ENCODE measurements at places on chromosomes 5 and 9. TPM values are rescaled to one million over a fixed set of nuclear protein-coding genes. Genes with fewer than 3 reads are reported as not detected.

The FOXI1 gene
- total RNA-seq, result not detected

The PCDHB11 gene
- 0.25 TPM for total RNA-seq

The FXN gene
- 6.3 TPM for total RNA-seq

The ABL1 gene
- 33.0 TPM for total RNA-seq

The SLC36A2 gene
- total RNA-seq, result not detected

The STPG3 gene
- total RNA-seq, result not detected

The EPB41L4B gene
- total RNA-seq, result 4.7 TPM

The MYMK gene
- not detected for total RNA-seq

The CRHBP gene
- total RNA-seq, result not detected

The RNF183 gene
- total RNA-seq, result not detected

The STKLD1 gene
- not detected for total RNA-seq

- DNase-seq, result no peak
These were observed 51.5 kb downstream of the WNK2 start for GRCh38 chr9:93235300-93235960.

DNA sequence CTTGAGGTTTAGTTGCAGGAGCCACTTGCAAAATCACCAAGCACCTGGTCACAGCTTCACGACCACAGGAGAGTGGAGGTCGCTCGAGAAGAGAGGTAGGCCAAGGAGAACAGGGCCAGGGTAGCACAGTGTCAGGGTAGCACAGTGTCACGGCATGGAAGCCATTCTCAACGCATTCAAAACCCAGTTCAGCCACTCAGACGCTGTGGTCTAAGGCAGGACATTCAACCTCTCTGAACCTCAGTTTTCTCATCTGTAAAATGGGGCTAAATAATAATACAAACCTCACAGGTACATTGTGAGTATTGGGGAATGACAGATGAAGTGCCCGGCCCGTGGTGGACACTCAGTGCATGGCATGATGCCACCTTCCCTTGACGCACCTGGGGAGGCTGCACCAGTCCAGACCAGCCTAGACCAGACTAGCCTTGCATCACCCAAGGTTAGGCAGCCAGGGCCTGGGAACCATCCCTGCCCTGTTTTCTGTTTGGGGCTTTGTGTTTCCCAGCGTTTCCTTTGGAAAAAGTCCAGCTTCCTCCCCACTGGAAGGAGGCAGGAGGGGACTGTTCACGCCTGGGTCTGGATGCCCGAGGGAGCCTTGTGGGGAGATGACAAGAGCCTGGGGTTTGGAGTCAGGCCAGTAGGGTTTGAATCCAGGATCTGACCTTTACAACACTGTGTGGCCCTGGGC lies 7.8 kb upstream of the LMX1B start:
- peak; percentile 60 for DNase-seq

DNA sequence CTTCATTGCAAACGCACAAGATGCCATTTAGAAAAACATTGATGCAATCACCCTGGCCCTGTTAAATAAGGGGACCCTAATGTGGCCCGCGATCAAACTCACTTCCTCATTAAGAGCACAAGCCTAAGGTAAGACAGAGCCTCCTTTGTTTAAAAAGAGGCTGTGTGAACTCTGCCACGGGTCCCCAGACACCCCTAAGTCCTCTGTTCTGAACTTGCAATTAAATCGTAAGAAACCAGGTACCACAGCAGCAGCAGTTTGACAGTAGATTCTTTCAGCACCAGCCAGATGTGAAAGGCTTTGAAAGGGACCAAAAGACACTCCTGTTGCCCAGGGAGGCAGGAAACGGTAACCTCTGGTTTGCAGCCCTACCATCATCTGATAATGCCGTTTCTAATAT lies 346.3 kb downstream of the TMEM167A start:
- DNase-seq, result no peak

- DNase-seq, result no peak
These were observed 54.7 kb downstream of the ERAP1 start for GRCh38 chr5:96753017-96753397.

GRCh38 chr9:89426384-89426961 lies 71.4 kb downstream of the SEMA4D start:
- no peak for DNase-seq

DNA sequence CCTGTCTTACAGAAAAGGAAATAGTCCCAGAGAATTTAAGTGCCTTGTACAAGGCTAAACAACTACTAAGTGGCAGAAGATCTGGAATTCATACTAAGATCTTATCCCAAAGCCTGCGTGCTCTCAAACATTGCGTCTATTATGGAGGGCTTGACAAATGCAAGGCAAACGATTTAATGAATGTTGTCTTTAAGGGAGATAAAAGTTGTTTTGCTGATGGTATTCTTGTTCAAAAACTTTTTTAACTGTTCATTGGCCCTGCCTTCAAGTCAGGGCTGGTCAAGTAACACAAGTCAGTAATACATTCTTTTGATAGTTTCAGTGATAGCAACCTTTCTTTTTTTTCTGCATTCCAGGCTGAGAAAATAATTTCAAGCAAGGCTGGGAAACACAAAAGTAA lies 1.7 kb upstream of the SLC38A9 start:
- DNase-seq, result no peak

DNA sequence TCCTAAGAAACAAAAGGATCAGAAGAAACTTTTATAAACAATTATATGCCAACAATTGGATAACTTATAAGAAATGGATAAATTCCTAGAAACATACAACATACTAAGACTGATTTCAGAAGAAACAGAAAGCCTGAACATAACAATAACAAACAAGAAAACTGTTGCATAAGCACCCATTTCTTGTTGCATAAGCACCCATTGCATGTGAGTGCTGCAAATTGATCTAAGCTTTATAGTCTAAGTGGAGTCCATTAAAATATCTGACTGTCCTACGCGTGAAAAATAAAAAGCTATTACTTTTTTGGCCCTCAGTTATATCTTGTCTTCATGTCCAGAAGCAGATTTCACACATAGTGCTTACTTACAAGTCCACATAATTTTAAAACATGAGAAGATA lies 19.3 kb downstream of the TYRP1 start:
- DNase-seq, result no peak

DNA sequence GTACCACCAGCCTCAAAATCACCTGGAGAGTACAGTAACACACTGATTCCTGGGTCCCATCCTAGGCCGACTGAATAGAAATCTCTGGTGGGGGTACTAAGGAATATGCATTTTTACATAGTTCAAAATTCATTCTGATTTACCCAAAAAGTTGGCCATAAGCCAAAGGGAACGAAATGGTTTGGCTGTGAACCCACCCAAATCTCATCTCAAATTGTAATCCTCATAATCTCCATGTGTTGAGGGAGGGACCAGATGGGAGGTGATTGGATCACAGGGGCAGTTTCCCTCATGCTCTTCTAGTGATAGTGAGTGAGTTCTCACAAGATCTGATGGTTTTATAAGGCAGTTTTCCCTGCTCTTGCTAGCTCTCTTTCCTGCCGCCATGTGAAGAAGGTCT lies 31.1 kb downstream of the MEGF9 start:
- no peak for DNase-seq

GRCh38 chr5:66144834-66145390 lies 812 bp downstream of the SREK1 start:
- no peak for DNase-seq

GRCh38 chr5:53984971-53985370 lies 325.4 kb downstream of the ARL15 start:
- no peak for DNase-seq

- DNase-seq, result peak; percentile 88
These were observed 351.3 kb downstream of the NTRK2 start for GRCh38 chr9:85020791-85021190.

DNA sequence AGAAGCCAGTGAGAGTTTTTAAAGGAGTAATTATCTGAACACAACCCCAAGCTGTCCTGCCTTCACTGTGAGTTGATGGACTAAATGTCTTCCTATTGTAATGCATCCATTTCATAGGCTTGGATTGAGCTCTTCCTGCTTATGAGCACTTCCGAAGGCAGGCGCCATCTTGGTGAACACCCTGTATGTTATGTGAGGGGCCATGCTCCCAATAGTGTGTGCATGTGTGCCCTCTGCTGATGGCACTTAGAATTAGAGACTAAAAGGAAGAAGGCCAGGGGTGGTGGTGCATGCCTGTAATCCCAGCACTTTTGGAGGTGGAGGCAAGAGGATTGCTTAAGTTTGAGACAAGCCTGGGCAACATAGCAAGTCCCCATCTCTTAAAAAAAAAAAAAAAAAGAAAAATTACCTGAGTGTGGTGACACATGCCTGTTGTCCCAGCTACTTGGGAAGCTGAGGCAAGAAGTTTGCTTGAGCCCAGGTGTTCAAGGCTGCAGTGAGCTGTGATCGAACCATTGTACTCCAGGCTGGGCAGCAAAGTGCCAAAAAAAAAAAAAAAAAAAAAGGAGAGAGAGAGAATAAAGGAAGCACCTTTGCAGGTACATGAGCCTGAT lies 65.0 kb downstream of the C9orf152 start:
- DNase-seq, result peak; percentile 44

DNA sequence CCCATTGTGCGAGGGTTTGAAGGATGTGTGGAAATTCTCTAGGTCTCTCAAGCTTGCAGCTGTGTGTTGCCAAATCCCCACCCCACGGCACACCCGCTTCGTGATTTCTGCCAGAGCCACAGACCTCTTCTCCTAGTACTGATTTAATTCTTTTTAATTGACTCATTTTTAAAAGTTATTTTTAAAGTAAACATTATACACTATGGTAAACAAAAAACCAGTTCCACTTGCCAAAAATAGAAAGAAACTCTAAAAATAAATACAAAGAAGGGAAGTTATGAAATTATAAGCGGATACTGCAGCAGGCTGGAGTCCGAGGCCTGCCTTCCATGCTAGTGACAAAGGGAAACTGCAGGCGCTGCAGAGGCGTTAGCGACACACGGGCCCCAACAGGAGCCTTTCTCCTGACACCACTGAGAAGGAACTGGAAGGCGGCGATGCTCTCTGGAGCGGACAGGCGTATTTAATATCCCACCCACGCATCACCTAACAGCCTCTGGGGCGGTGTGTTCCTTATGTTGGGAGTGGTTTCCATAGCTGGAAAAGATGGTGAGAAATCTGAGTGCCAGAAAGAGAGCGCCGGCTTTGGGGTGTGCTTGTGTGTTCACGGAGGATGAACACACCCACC lies 122.5 kb downstream of the COL23A1 start:
- no peak for DNase-seq

DNA sequence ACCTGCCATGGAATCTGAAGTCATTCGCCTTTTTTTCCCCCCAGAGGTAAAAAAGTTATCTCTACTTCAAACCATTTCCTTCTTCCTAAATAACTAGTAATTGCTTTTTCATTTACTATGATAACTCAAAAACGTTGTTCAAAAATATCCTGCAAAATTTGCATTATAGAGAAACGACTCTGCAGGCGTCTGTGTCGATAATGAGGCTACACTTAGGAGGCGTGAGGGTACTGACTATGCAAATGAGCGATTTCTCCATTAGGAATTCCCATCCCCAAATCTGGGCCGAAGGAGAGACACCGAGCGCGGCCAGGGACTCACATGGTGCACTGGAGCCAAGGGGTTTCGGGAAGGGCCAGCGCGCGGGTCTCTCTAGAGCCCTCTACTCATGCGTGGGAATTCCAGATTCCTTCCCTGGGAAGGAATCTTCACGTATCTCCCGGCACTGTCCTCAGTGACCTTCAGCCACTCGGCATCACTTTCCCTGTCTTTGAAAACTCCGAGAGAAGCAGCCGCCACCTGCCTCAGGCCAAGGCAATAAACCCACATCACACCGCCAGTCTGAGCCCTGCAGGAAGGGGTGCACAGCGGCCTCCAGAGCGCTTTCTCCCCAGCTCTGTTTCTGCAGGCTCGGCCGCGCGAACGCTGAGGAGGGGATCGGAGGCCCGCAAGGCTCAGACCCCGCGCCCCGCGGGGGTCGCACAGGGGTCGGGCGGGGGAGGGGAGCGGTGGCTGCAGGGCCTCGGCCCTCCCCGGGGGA lies 718 bp upstream of the DENND4C start:
- DNase-seq, result peak; percentile 73

DNA sequence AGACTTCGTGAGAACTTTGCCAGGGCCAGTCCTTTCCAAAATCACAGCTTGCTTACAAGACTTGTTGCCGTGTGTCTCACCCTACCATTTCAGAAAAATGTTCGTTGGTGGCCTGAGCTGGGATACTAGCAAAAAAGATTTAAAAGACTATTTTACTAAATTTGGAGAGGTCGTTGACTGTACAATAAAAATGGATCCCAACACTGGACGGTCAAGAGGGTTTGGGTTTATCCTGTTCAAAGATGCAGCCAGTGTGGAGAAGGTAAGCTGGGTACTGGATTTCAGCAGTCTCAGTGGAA lies 1.4 kb downstream of the HNRNPAB start:
- DNase-seq, result no peak

All from M059J (cell line).